ENCODE measurements at places on chromosomes 16 and 17.

GRCh38 chr17:38674014-38674748 is 576 bp downstream of the EPOP start:
- peak; percentile 77 for DNase-seq

DNA sequence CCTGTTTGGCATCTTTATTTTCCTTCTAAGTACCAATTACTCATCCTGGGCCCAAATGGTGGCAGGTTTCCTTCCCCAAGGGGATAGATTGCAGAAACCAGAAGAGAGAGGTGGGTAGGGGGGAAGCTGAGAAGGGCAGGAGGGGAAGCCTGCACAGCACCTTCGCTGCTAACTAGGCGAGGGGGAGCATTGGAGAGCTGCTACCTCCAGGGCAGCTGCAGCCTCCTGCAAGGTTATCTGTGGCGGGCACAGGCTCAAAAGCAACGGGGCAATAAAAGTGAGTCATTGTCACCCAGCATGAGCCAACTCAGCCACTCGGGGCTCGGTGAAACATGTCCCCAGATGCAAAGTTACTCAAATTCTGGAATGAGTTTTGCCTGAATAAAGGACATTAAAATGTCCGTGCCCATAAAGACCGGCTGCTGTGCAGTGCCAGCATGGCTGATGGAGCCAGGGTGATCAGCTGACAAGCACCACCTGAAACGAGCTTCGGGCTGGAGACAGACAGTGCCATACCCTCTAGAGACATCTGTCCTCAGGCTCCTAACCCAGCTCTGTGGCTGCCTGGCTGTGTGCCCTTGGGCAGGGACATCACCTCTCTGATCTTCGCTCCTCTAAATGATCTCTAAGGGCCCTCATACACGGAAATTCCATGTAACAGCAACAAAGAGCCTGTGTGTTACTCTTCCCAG is 68.1 kb upstream of the GRIN2A start:
- no peak for DNase-seq

GRCh38 chr17:42178817-42179216 is 2.1 kb downstream of the KCNH4 start:
- DNase-seq = no peak

GRCh38 chr17:28744972-28745785 is 1.4 kb downstream of the TRAF4 start:
- DNase-seq = peak; percentile 83

DNA sequence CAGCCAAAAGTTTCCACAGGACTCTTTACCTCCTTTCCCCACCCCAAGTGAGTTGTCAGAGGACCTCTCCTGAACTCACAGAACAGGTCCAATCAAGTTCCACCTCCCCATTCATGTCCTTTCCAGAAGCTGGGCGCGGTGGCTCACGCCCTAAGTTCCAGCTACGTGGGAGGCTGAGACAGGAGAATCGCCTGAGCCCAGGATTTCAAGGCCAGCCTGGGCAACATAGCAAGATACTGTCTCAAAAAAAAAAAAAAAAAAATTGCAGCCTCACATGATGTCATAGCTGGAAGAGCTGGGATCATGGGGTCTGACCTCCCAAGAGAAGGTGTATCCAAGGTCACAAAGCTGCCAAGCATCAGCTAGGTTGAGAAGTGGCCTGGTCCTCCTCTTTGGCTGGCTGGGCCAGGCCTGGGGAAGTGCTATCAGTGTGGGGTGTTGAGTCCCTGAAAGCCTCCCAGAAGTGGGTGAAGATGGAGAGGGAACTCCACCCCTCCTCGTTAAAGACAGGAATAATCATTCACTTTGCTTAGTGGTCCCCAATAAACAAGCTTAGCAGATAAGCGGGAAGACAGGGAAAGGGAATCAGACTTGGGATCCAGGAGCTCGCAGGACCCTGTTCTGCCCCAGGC is 5.5 kb upstream of the MNT start:
- DNase-seq = no peak

DNA sequence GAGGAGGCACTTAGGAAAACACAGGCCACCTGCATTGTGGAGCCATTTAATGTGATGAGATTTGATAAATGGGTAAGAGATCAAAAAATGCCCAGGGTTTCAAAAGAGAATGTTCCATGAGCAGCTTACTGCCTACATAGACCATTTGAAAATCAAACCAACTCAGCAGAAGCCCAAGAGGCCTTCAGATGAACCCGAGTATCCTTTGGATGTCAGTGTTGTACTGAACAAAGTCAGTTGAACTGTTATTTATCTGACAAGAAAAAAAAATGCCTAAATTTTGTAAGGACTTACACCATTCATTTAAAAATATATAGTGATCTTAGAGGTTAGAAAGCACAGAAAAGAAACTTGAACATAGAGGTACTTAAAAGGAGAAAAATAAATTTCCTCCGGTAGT is 381.7 kb downstream of the ZFHX3 start:
- peak; percentile 6 for DNase-seq

GRCh38 chr16:27311448-27311830 is 2.3 kb upstream of the IL4R start:
- no peak for DNase-seq

DNA sequence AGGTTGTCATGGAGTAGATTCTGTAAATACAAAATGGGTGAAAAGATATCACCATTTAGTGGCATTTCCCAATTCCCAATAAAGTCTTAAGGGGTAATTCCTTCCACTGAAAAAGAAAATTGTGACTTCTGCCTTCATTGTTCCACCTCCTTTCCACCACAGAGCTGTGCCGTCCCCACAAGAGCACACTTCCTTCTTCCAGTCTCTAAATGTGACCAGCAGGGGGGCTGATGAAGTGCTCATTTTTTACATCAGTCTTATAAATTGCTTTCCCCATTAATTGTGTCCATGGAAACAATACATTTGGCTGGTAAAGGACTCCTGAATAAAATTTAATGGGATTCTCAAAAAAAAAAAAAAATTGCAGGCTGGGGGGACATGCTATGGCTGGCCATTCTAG is 260.8 kb upstream of the PSMD7 start:
- no peak for DNase-seq

- no peak for DNase-seq
Measured at GRCh38 chr17:77667478-77667877, 291.0 kb upstream of the TNRC6C start.

- DNase-seq = peak; percentile 30
Measured at GRCh38 chr16:72764015-72764654, 283.8 kb downstream of the ZFHX3 start.

DNA sequence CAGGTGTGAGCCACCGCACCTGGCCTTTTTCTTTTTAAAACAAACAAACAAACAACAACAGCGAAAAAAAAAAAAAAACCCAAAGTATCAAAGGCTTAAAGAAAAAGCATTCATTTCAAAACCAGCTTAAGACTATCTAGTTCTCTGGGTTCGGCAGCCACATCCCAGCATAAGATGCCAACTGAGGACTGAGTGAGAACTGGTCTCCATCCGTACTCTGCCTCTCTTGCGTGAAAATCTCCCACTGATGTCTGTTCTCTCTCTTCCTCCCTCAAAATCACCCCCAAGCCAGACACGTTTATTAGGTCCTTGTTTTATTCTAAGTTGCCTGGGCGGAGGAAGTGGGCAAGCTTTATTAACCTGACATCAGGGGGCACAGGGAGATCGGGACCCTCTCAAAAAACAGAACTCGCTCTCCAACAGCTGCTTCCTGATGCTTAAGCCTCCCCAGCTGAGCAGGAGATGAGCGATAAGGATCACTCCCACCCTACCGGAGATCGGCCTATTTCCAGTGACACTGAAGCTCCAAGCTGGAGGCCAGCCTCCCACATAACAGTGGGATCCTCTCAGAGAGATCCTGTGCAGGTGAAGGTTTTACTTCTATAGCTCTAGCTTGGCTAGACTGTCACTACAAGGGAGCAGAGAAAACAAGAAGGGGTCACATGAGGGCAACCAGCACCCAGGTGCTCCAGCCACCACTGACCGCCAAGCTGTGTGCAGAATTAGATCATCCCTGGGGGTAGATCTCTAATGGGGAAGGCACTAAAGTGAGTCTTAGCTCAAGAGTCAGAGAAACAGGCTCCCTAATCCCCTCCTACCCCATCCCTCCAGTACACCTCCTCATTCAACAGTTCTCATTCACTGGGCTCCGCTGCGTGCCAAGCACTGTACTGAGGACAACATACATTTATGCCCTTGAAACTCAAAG is 13.6 kb downstream of the CDC42EP4 start:
- no peak for DNase-seq

DNA sequence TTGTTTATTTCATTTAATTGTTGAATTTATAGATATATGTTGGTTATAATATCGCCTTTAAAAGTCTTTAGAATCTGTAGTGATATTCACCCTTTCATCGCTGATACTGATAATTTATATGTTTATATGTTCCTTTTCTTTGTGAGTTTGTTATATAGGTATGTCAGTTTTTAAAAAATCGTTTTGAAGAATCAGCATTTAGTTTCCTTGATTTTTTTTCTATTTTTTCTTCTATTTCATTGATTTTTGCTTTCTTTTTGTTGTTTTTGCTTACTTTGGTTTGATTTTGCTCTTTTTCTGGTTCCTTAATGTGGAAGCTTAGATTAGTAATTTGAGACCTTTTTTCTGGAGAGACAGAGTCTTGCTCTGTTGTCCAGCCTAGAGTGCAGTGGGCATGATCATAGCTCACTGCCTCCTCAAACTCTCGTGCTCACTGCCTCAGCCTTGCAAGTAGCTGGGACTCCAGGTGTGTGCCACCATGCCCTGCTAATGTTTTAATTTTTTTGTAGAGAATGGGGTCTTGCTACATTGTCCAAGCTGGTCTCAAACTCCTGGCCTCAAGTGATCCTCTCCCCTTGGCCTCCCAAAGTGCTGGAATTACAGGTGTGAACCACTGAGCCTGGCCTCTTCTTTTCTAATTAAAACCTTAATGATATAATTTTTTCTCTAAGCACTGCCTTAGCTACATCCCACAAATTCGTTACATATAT is 7.5 kb downstream of the IST1 start:
- no peak for DNase-seq

GRCh38 chr16:23651943-23652468 is 10.7 kb downstream of the DCTN5 start:
- DNase-seq = no peak

DNA sequence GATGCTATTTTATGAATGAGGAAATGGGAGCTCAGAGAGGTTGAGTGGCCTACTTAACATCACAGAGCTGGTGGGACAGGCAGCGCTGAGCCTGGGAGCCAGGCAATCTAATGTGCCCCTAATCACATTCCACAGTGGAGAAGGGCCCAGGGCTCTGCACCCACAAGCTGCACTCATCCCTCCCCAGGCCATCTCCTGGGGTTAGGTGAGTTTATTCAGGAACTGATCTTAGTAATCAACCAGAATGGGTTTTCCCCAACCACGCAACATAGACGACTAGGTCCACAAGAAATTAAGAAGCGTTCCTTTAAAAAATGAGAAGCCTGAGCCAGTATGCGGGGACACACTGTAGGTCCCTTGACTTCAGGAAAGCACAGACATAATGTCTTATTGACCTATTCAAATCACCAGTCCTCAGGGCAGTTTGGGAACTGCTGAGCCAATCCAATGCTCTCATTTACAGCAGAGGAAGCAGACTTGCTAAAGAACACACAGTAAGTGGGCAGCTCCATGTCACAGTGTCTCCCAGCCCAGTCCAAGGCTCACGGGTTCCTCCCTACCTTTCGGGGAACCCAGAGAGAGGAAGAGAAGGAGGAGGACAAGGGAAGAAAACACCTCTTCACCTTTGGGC is 2.3 kb downstream of the MPP3 start:
- no peak for DNase-seq

DNA sequence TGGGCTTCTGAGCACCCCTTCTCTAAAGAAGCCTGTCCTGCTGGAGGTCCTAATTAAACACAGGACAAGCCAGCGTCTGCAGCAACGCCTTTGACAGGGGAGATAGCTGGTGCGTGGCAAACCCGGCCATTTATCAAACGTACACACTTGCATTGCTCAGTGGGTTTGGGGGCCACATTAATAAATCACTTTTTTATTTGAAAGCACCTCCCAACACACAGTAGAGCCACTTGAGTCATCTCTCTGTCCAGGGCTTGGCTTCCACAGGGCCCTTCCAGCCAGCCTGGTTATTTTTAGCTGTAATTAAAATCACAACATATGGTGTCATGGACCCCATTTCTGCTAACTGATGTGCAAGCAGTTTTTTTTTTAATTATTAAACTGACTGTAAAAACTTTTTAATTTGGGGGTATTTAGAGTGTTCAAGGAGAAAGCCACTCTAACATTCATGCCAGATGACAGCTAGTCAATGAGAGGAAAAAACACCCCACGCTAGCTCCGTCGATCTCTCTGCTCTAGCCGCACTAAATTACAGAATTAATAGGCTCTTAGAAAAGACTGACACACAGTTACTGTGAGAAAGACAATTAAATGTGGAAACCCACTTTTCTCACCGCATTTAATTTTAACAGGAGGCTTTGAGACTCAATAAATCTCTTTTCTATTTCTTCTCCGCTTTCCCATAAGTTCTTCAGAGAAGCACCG is 201.0 kb upstream of the WSCD1 start:
- peak; percentile 60 for DNase-seq

All from retina (tissue), 1 donor.